Effector CD8-positive, alpha-beta T cell (primary cell): ENCODE measurements at places on chromosomes 7 and 10.
A peak's percentile ranks its signal among the peaks of the same experiment; 100 is the strongest.

GRCh38 chr7:152956006-152956405 lies 196.5 kb downstream of the ACTR3B start:
- no peak for DNase-seq

- DNase-seq, result no peak
These were observed 37.4 kb upstream of the MEOX2 start for GRCh38 chr7:15723841-15724240.

DNA sequence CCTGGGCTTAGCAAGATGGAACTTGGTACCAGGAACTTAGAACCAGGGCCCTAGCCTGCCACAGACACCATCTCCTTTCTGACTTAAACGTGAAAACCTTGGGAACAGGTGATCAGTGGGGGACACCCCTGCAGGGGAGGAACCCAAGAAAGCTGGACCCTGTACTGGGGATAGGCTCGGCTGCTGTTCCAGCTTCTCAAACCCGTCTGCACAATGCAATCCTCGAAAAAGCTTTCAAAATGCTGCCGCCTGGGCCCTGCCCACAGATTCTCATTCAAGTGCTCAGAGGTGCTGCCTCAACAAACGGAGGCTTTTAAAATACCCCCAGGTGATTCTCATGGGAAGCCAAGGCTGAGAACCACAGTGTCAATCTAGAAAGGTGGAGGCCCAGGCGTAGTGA lies 169.7 kb downstream of the ARHGAP21 start:
- DNase-seq, result no peak

DNA sequence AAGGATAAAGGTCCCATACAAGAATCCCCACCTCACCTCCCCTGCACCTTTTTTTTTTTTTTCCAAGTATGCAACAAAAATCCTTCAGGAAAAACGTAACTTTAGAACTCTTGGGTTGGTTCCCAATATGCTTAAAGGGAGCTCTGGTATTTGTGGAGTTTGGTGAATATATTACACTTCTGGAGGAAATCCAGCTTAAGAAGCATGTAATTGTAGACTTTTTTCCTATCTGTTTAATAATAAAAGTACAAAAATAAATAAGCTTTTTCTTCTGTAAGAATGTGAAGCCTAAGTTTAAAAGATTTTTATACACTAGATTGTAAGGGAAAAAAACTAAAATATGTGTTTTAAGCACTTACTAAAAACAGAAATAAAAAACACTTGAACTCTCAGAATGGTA lies 102.3 kb downstream of the SORBS1 start:
- DNase-seq, result no peak

DNA sequence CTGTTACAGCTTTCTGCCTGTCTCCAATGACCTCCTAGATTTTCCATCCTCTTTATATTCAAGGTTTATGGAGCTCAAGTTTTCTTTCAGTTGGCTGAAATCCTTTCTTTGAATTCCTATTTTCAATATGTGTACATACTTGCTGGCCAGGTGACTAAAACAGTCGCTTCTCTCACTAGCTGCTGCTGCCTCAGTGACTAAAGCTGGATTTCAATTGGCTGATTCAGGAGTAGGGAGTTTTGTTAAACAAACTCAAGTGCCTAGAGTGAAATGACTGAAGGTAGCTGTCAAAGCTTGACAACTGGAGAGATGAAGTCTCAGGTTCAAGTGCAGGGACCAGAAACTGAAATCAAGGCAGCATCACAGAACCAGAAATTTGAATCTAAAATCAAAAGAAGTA lies 6.7 kb upstream of the POLR1F start:
- DNase-seq, result no peak

DNA sequence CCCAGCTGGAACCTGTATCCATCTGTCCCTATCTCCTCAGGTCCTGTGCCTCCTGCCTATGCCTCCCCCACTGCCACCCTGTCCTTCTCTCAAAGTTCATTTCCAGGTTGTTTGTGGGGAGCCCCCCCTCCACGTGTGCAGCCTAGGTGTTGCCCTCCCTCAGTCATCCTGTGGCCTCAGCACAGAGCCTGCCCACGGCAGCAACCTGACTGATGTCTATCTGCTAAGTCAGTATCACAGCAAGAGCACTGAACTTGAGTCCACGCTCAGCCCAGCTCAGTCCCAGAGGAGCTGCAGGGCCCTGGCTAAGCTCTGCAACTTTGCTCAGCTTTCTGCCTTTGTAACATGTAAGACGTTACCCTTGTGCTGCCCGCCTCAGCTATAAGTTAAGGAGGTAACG lies 28.7 kb downstream of the FAM53B start:
- no peak for DNase-seq

DNA sequence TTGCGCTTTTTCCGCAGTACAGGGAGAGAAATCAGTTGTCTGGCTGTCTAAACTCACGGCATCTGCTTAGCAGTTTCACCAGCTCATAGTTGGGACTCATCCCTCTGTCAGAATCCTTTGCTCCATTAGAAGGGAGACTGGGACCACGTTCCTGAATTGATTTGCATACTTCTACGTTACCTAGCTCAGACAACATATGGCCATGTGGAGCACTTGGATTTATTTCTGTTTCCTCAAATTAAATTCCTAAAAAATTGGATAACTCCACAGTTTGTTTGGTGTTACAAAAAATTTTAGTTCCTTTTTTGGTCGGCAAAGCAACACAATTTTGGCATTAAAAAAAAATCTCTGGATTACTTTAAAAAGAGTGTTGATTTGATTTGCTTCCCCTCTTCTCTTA lies 614.0 kb downstream of the AUTS2 start:
- DNase-seq, result no peak

GRCh38 chr10:126177417-126178030 lies 210.8 kb downstream of the ADAM12 start:
- DNase-seq, result no peak

GRCh38 chr10:103125323-103126267 lies 67.5 kb downstream of the NT5C2 start:
- DNase-seq, result no peak

GRCh38 chr7:145293754-145294153 lies 457.9 kb upstream of the TPK1 start:
- no peak for DNase-seq

GRCh38 chr10:119328223-119328622 lies 120.9 kb downstream of the GRK5 start:
- DNase-seq, result no peak

GRCh38 chr7:144786079-144786478 lies 49.8 kb downstream of the TPK1 start:
- DNase-seq, result no peak

DNA sequence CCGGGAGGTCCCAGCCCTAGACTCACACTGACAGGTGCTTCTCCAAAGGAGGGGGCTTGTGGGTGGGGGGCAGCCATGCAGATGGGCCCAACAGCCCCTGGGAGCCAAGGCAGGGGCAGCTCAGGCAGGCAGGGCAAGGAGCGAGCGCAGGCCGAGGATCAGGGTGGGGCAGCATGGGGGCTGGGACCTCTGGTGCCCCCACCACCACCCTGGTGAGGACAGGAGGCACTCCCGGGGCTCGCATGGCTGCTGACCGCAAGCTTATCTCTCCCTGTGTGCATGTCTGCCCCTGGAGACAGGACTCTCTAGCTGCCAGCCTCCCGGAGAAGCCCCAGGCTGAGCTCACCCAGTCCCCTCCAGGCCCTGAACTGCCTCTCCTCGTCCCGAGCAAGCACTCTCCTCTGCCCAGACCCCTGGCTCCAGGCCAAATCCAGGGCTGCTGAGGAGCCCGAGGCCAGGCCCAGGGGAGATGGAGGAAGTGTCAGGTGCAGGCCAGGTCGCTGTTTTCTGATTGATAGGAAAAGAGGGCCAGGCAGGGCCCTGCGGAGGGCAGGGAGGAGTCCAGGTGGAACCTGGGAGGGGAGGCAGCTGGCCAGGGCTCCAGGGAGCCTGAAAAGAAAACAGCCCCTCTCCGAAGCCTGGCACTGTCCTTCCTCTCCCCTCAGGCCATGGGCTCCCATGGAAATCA lies 39.0 kb downstream of the PDGFA start:
- no peak for DNase-seq

- DNase-seq, result no peak
These were observed 156.0 kb downstream of the SEMA3D start for GRCh38 chr7:85030893-85031292.

DNA sequence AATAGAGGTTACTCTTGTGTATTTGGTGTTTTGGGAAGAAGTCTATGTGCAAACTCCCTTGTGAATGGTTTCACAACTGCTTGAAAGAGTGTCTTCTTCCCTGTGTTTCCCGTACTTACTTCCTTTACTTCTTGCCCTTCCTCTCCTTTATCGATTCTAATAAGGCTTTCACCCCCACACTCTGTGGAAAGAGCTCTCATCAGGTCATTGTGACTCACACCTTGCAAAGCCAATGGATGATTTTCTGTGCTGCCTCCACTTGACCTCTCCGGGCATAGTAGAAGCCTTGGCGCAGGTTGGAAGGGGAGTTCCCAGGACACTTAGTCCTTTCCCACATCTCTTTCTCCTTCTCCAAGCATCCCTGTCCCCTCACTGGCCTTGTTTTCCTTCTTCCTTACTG lies 6.2 kb upstream of the TSPAN15 start:
- DNase-seq, result no peak

GRCh38 chr7:39633563-39634477 lies 10.4 kb downstream of the RALA start:
- DNase-seq, result peak; percentile 15

- no peak for DNase-seq
These were observed 1.6 kb upstream of the GPRIN2 start for GRCh38 chr10:46558122-46558391.

DNA sequence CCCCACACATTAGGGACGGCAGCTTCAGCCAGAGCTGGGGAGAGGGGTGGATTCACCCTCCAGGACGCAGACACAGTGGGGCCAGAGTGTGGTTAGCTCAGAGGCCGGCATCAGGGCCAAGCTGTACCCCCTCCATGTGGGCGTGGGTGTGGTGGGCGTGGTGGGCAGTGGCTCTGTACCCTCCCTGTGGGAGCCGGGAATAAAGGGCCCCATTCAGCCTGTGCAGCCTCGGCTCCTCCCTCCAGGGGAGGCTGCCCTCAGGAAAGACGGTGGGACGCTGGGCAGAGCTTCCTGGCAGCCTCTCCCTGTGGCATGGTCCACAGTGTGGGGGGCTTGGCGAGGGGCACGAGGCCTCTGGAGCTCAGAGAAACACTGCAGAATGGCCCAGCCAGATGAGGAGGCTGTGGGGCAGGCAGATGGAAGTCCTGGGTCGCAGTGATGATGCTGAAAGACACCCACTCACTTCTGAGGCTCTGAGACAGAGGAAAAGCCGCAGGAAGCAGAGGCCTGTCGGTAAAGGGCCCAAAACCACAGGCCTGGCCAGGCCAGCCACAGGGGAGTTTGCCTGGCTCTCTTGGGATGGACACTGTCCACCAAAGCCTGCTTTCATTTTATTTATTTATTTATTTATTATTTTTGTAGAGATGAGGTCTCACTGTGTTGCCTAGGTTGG lies 108.0 kb downstream of the SH3PXD2A start:
- DNase-seq, result no peak

DNA sequence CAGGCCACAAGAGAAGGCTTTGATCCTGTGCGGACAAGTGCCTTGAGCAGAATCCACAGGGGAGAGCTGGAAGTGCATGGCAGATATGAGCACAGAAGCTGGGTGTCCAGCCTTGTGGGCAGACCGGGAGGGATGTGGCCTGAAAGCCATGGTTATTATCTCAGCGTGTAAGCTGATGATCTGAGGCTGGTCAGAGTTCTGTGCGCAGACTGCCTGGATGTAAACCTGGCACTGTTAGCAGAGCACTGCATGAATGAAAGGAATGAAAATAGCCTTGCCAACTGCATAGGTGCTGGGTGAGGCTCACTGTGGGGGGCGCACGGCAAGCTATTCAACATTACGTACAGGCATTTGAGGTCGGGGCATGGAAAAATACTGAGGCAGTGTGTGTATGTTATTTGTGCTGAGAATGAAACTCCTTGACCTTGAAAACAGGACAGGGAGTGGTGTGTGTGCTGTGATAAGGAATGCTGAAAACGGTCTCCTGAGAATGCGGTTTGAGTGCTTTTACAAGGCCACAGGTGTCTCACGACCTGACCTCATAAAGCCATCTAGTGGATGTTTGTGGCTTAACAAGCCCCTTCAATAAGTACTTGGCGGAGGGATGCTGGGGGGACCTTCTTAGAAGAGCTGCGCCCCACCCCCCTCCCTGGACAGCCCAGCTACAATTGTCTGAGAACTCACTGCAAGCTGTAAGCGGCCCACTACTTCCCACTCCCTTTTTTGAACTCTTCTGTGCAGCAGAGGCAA lies 18.7 kb downstream of the AKR1C1 start:
- DNase-seq, result no peak

GRCh38 chr10:89345367-89346000 lies 17.7 kb downstream of the IFIT3 start:
- DNase-seq, result no peak

DNA sequence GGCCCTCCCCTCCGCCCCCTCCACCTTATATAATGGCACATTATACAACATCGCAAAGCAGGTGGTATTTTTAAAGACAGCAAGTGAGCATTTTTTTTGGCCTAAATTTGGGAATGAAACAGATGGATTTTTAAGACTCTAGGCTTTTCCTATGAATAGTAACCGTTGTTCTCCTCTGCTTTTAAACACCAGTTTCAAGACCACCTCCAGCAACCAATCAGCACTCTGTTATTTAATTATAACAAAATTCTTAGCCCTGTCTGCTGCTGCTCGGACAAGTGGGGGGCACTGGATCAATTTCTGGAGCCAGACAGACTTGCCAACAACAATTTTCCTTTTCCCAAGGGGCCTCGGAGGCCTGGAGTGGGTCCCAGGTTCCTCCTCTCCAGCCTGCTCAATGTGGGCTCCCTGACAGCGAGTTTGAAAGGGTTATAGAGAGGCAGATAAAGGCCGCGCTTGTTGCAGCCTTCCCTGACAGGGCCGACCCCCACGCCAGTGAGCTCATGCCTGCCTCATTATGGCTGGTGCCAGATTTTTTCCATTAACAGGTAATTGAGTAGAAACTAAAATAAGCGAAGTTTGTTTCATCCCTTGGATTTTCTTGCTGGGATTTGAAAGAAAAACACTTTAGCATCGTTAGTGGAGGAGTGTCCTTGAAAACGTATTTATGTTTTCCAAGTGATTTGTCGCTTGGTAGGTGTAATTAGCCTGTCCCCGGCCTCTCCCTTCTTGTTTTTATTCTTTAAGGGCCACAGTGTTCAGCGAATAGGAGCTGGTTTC lies 227.3 kb downstream of the TCF7L2 start:
- no peak for DNase-seq
